ENCODE measurements at places on chromosomes 7 and 10.

- no peak for DNase-seq
Observed at GRCh38 chr7:8435095-8435494, 1.7 kb downstream of the NXPH1 start.

DNA sequence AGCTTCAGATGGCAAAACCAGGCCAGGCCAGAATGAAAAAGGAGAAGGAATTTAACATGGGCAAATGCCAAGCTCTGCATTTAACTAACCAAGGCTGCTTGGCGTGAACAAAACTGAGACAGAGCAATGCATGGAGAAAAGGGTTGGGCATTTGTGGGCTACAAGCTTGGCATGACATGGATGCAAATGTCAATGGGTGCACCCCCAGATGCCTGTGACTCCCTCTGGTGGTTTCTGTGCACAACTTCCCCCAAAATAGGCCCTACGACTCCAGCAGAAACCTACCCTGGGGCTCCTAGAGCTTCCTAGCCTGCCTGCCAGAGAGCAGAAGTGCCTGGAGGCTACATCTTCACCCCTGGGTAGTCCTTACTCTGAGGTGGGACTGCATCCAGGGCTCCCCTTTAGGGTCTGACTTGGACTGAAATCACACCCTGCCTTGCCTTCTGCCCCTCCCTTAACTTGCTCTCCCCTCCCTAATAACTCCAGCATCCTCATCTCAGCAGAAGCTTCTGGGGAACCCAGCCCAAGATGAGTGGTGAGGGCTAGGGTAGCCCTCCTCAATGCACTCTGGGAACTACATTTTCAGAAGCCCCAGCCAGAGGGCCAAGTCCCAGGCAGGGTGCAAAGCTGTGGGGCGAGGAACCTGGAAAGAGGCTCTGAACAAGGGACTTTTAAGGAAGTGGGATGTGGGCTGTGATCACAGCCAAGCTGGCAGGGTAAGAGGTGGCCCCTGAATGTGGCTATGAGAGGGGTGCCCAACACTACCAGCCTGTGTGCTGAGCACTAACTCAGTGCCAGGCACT lies 11.3 kb downstream of the GPRIN2 start:
- no peak for DNase-seq

DNA sequence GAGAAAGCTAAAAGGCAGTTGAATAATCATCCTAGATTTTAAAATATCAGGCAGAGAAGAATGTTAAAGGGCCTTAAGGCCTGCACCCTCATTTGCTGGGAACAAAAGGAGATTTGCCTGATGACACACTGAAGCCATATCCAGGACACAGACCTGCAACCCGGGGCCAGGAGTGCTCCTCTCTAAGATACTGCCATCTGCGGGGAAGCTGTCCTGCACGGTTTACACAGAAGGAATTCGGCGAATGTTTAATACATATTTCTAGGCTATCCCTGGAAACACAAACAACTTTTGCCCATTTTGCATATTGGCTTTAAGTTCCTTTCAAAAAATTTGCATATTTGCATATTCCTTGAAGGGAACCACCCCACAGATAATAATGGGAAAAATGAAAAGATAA lies 52.3 kb downstream of the DYNC1I1 start:
- no peak for DNase-seq

DNA sequence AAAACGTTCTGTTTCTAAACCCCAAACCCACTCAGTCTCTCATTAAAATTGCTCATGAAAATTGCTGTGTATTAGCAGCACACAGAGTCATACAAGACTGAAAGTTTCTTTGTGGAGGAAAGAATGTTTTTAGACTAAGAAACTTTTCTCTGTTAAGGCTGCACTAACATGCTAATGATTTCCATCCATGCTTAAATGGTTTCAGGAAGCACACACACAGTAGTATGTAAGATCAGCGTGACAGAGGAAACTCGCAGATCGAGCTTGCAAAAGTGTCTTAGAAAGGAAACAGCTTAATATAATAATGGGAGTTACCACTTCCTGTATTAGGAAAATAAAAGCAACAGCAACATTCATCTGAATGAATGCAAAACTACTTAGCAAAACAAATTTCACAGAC lies 112.7 kb downstream of the ICA1 start:
- no peak for DNase-seq

- DNase-seq: peak; percentile 61
Observed at GRCh38 chr10:95279042-95279820, 11.6 kb downstream of the PDLIM1 start.

GRCh38 chr7:11243739-11244138 lies 270.1 kb downstream of the PHF14 start:
- no peak for DNase-seq

DNA sequence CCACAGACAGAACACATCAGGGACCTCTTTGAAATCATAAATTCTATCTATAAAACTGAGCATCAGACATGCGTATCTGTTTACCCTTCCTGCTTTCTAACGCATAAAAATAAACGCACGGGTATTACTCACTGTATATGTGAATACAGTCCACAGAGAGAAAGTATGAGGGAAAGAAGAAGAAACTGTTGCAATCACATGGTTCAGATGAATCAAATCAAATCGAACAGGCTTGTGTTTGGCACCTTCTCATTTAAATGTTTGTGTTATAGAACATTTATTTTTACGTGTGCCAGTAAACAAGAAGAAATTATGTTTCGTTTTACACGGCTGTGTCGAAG lies 322.0 kb downstream of the FRMD4A start:
- no peak for DNase-seq

DNA sequence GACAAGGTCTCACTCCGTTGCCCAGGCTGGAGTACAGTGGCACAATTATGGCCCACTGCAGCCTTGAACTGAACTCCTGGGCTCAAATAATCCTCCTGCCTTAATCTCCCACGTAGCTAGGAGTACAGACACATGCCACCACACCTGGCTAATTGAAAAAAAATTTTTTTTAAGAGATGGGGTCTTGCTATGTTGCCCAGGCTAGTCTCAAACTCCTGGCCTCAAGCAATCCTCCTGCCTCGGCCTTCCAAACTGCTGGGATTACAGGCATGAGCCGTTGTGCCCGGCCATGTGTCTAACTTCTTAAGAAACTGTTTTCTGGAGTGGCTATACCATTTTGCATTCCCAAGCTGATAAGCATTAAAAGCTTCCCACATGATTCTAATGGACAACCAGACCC lies 9.5 kb upstream of the EFCAB10 start:
- DNase-seq: no peak

All from MG63 (cell line).